CD14-positive monocyte (primary cell): ENCODE measurements at places on chromosomes 11 and 22.

GRCh38 chr11:22460181-22460580 lies 122.0 kb downstream of the SLC17A6 start:
- no peak for DNase-seq

GRCh38 chr22:29345932-29346331 lies 30.4 kb upstream of the RASL10A start:
- DNase-seq: no peak

GRCh38 chr11:64186492-64187165 lies 658 bp downstream of the STIP1 start:
- DNase-seq: no peak

DNA sequence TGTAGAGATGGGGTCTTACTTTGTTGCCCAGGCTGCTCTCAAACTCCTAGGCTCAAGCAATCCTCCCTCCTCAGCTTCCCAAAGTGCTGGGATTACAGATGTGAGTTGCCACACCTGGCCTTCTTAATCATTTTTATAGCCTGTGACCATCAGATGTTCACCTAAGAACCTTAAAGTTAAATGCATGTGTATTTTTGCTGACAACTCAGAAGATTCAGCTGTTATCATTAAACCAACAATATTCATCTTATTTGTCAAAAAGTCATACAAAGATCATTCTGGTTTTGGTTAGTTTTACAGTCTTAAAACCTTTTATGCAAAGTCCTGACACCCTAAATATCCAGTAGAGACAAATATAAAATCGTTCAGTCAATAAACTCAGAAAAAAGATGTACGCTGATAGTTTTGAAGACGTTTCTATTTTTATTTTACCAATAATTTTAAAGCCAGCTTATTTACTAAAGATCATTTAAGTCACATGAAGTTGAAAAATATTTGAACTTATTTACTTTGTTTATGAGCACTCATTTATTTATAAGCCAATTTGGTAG lies 22.2 kb downstream of the CLDN5 start:
- DNase-seq: no peak

DNA sequence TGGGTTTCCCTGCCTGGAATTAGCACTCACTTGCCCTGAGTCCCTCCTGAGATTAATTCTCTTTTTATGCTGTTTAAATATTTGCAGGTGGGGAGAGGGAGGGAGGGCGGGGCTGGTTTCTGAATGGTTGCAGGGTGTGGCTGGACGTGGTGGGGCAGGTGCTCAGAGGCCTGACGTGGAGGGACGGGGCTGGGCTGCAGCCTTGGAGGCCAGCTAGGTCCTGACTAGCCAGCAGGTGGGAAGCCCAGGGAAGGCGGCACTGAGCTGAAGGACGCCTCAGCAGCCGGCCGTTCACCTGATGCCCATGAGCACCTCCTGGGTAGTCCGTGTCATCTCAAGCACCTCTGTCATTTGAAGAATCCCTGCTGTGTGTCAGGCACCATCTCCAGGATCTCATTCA lies 21.3 kb downstream of the SGSM1 start:
- DNase-seq: no peak

DNA sequence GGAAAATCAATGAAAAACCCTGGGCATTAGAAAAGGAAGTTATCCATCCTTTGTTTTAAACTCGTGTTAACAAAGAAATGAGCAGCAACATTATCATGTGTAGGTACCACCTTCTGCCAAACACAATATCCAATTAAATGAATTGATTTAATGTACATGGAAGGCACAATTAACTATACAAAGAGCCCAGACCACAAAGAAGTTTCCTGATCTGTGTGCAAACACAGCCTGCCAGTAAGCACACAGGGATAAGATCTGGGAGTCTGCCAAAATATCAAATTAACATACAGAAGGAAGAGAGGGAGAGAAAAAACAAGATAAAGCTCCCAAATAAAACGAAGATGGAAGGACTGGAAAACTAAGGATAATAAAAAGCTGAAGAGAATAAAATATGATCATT lies 54.1 kb upstream of the SLC25A1 start:
- no peak for DNase-seq

- DNase-seq: peak; percentile 96
Measured at GRCh38 chr11:6618117-6619003, 862 bp downstream of the TPP1 start.

- DNase-seq: no peak
Measured at GRCh38 chr11:34185926-34186841, 80.8 kb downstream of the NAT10 start.

DNA sequence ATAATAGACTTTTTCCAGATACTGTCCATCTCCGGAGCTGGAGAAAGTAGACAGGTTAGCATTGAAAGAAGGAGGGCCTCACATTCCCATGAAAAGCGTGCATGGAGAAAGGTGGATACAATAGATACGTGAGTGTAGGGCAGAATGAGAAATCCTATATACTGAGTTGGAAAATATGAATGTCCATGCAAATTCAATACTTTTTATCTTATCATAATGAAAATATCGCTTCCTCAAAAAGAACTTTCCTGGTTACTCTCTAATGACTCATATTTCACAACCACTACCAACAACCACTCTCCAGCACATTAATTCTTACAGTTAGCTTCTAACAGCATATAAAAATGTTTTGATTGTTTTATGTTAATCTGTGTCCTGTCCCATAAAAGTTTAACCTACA lies 22.0 kb upstream of the MS4A6A start:
- DNase-seq: peak; percentile 37

GRCh38 chr11:105000797-105001196 lies 22.2 kb downstream of the CASP5 start:
- DNase-seq: peak; percentile 38

- no peak for DNase-seq
Measured at GRCh38 chr11:25317216-25317615, 820.4 kb downstream of the LUZP2 start.

- no peak for DNase-seq
Measured at GRCh38 chr11:77568916-77569675, 20.7 kb upstream of the AQP11 start.

DNA sequence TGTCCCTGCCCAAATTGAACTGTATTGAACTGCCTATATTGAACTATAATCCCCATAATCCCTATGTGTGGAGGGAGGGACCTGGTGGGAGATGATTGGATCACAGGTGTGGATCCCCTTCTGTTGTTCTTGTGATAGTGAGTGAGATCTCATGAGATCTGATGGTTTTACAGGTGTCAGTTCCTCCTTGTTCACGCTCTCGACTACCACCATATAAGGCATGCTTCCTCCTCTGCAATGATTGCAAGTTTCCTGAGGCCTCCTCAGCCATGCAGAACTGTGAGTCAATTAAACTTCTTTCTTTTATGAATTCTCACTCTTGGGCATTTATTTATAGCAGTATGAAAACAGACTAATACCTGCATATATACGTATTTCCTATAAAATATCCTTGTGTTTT lies 206.5 kb upstream of the PDGFD start:
- no peak for DNase-seq

- DNase-seq: no peak
Measured at GRCh38 chr22:32079130-32080089, 36.3 kb downstream of the SLC5A1 start.

DNA sequence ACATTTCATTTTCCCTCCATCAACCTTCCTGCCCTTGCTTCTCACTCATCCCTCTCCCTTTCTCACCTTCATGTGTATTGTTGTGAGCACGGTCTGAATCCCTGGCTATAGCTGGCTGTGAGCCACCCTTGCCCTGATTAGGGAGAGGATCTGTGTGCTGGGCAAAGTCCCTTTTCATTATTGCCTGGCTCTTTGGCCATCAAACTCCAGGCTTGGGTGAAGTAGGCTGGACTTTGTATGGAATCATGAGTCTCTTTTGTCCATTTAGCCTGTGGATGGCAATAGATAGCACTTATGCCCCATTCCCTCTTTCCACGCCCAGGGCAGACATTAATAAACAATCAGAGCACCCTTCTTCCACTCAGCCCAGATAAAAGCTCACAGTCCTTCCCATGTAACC lies 6.7 kb downstream of the MYO18B start:
- no peak for DNase-seq

- DNase-seq: no peak
Measured at GRCh38 chr11:98740321-98740720, 280.4 kb upstream of the CNTN5 start.

GRCh38 chr11:70539360-70540095 lies 141.2 kb downstream of the CTTN start:
- DNase-seq: no peak

- no peak for DNase-seq
Measured at GRCh38 chr22:46087816-46088277, 62.5 kb upstream of the PPARA start.

GRCh38 chr11:95086836-95087570 lies 2.6 kb upstream of the ENDOD1 start:
- no peak for DNase-seq

GRCh38 chr11:6926208-6927029 lies at the start of gene ZNF215:
ZNF215 (plus strand) TSS chr11:6926426; CDS start chr11:6932273, 5,847 bp downstream.
- peak; percentile 3 for DNase-seq

- no peak for DNase-seq
Measured at GRCh38 chr11:108886660-108887009, 221.8 kb downstream of the DDX10 start.

- DNase-seq: no peak
Measured at GRCh38 chr22:39949964-39950737, 10.0 kb upstream of the TMA7B start.

DNA sequence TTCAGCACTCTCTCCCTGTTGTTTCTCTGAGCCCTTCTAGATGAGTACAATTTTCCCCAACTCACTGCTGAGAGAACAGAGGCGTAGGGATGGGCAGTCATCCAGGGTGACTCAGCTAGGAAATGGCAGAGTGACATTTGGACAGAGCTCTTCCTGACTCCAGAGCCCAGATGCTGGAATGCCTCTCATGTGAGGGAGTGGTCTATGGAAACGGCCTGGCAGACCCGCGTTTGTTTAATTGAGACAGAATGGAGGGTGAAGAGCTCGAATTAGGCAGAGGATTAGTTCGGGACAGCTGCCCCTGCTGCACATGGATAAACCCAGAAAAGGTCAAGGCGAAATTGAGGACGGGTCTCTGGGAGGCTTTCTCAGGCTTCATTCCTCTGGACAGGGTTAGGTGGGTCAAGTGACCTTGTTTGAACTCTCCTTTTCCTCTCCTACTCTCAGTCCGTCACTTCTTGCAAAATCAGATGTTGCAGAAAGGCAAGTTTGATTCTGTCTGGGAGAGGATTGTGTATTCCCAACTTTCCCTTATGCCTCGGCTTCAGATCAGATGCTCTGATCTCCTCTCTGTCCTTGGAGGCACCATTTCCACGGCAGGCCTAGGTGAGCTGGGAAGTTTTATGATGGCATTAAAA lies 7.6 kb upstream of the LMO2 start:
- DNase-seq: no peak

GRCh38 chr11:118175031-118175992 lies 1.1 kb downstream of the SCN2B start:
- peak; percentile 16 for DNase-seq

- DNase-seq: no peak
Measured at GRCh38 chr11:30128269-30128932, 102.4 kb upstream of the FSHB start.

DNA sequence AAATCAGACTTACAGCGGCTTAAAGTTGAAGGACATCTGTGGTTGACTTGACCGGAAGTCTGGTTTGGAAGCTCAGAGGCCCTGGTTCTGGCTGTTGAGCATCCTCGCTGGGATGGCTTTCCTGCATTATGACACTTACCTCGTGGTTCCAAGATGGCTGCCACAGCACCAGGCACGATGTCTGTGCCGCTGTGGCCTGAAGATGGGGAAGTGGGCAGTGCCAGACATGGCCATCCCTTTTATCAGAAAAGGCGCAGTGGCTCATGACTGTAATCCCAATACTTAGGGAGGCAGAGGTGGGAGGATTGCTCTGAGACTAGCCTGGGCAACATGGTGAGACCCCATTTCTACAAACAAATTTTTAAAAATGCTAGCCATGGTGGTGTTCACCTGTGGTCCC lies 40.5 kb downstream of the CD82 start:
- DNase-seq: no peak

DNA sequence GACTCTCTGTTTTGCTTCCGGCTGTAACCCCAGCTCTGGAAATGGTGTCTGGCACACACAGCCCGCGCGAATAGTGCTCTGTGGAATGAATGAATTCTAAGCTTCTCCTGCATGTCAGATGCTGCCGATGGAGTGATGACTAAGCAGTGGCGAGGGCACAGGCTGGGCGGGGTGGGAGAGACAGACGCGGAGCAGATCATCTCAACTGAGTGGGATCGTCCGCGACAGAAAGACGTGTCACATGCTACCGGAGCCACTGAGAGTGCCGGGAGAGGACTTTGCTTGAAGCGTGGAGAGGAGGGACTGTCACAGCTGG lies 334.5 kb downstream of the CTTN start:
- no peak for DNase-seq

GRCh38 chr22:39264349-39265038 lies 19.7 kb upstream of the PDGFB start:
- peak; percentile 91 for DNase-seq

DNA sequence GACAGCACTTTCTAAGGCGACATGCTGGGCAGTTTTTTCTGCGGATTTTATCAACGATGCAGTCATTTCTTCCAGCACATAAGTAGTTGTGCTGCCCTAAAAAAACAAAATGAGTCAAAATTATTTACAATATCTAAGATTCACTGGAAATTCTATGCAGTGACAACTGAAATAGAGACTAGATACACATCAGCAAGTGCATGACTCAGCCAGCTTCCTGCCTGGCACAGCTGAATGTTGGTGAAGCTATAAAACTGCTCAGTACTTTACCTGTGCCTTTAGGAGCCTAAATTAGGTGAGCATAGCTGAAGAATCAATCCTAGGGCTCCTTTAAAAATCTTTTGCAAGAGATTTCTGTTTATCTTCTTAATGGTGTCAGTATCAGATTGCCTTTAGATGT lies 37.8 kb downstream of the PGR start:
- no peak for DNase-seq

GRCh38 chr22:31329453-31330215 lies 16.5 kb downstream of the PATZ1 start:
- no peak for DNase-seq
